NCI-H1048 (cell line): ENCODE measurements at places on chromosomes 1 and 21.

DNA sequence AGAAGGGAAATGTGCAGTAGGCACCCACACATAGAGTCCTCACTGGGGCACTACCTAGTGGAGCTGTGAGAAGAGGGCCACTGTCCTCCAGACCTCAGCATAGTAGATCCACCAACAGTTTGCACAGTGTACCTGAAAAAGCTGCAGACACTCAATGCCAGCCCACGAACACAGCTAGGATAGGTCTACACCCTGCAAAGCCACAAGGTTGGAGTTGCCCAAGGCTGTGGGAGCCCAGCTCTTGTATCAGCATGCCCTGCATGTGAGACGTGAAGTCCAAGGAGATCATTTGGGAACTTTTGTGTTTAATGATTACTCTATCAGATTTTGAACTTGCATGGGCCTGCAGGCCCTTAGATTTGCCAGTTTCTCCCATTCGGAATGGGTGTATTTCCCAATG lies 299.4 kb upstream of the OLFM3 start:
- no peak for DNase-seq

GRCh38 chr1:212702672-212703071 lies 3.0 kb upstream of the BATF3 start:
- no peak for DNase-seq

DNA sequence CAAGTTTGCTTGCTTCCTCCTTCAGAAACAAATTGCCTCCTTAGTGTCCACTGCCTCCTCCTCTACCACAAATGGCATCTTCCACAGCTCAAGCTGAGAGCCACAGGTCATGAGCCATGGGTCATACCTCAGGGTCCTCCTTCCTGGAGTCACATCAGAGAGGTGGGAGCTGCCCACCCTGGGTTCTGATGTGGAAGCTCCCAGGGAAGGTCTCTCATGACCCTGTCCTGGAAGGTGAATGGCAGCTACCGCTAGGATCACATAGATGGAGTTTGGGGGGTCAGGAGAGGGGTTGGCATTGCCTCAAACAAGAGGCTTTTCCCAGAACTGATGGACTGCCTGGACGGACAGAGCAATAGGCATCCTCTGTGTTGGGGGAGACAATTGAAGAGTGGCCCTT lies 321.4 kb downstream of the MATN1 start:
- no peak for DNase-seq

DNA sequence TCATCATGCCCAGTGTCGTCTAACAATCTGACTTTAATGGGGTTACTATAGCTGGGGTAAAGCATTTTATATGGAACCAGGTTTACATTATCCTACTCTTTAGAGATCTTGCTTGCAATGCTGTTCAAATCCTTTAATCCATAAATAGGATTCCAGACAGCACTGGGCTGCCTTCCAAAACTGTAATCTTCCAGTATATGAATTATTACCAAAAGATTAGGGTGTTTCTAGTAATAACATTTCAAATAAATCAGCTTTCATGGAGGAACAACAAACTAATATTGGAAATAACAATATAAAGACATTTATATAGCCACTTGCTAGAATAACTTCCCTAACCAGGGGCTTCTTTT lies 88.6 kb upstream of the PLXNA2 start:
- DNase-seq = no peak

DNA sequence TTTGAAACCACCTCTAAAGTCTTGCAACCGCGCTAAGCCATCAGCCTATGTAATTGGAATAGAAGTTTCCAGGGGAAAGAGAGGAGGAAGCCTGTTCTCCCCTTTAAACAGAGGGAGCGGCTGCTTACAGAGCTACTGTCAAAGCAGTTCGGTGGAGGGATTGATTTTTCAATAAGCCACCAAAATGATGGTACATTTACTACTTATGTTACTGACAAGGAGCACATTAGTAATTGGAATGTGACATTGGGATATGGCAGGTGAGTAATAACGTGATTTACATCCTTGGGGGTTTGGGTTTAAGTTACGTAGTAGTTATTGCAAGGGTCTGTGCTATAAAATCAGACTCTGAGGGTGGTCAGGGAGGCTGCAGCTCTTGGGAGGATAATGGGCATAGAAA lies 257.3 kb downstream of the KAZN start:
- no peak for DNase-seq

GRCh38 chr1:109089242-109090015 lies 1.1 kb upstream of the TMEM167B start:
- DNase-seq = peak; percentile 23

- DNase-seq = no peak
These were observed 357.4 kb upstream of the PLXNA2 start for GRCh38 chr1:208601561-208601960.

DNA sequence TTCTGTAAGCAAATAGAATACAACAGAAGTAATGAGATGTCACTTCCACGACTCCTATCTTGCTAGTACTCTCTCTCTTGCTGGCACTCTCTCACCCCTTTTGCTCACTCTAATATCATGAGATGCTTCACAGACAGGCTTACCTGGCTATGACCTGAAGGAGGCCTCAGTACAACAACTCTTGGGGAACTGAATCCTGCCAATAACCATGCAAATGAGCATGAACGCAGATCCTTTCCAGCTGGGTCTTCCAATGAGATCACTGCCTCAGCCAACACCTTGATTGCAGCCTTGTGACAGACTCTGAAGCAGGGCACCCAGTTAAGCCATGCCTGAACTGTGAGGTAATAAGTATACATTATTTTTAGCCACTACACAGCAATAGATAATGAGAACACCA lies 53.1 kb upstream of the ADAR start:
- DNase-seq = no peak

DNA sequence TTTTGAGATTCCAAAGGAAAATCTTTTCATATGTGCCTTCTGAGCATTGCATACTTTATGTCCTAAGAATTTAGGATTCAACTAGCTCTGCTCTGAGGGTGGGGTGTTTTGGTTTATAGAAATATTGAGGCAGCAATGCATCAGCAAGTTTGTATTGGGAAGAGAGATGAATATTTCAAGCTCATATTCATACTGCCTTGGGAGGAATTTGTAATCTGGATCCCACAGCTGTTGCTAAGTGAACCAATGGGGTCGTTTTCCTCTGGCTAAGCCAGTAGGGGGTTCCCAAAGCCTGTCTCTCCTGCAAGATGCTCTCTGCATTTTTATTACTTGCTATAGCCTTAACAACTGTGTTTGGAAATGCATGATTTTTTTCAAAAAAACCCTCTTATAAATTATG lies 130.6 kb downstream of the SNX7 start:
- DNase-seq = no peak

DNA sequence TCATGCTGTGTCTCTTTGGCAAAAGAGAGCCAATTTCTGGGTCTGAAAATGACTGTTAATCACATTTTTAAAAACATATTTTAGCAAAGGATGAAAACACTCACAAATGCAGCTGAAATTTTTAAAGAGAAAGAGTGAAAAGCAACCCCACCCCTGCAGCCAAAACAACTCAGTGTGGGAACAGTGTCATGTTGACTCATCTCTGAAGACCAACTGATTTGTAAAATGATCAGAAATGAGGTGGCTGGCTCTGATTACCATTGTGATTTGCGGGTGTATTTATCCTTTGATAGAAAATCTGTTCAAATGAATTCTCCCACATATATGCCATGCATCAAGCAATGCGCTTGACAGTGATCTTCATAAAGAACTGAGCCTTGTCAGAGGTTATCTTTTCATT lies 287.0 kb upstream of the ESRRG start:
- DNase-seq = no peak

DNA sequence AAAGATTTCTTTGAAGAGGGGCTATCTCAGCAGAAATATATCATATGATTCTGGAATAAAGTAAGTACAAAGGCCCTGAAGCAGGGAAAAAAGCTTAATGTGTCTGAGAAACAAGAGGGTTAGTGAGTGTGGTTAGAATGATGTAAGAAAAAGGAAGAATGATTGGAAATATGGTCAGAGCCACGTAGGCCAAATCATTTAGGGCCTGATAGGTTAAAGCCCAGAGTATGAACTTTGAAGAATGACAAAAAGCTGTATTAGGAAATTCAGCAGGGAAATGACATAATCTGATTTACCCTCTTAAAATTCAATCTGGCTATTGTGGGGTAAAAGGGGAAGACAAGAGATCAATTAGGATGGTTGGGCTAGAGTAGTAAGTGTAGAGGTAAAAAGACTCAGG lies 69.0 kb upstream of the MUTYH start:
- no peak for DNase-seq

DNA sequence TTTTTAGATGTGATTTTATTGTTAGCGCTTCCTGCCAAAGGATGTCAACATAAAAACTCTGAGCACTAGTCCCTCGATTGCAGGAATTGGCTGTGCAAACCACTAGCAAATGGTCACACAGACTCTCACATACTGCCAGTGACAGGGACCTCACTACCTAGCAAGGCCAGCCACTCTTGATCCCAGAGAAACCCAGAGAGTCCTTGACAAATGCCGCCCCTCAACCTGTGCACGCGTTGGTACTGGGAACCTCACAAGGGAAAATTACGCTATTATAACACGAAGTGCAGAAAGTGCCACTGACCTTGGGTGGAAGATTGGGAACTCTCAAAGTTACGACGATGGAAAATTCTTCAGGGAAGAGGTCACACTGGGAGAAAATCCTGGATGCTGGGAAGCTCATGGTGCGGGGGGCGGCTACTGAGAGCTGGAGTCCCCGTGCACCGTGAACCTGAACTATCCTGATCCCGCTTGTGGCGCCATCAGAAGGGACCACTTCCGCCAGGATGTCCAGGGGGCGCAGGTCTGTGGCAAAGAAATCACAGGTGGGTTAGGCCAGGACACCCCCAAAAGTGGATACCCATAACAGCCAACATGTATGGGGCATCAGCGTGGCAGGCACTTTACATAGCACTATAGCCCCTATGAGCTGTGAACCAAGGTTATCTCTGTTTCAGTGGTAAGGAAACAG lies 5.9 kb upstream of the KRTAP10-4 start:
- no peak for DNase-seq

DNA sequence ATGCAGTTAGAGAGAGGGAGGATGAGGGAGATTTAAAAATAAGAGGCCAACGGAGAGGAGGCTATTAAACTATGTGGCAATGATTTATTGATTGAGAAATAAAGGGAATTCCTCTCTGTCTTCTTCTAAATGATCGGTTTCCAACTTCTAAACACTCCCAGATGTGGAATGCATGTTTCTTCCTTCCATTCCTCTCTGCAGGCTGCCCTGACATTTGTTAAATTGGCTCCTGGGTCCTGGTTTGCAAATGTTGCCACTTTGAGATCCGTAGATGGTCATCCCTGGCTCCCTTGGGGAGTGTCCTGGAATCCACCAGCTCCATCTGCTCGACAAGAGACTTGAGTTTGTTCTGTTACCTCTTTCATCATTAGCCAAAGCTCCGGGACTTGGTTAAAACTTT lies 10.3 kb upstream of the C1orf198 start:
- DNase-seq = no peak
